ENCODE measurements at places on chromosomes 12 and 14.

DNA sequence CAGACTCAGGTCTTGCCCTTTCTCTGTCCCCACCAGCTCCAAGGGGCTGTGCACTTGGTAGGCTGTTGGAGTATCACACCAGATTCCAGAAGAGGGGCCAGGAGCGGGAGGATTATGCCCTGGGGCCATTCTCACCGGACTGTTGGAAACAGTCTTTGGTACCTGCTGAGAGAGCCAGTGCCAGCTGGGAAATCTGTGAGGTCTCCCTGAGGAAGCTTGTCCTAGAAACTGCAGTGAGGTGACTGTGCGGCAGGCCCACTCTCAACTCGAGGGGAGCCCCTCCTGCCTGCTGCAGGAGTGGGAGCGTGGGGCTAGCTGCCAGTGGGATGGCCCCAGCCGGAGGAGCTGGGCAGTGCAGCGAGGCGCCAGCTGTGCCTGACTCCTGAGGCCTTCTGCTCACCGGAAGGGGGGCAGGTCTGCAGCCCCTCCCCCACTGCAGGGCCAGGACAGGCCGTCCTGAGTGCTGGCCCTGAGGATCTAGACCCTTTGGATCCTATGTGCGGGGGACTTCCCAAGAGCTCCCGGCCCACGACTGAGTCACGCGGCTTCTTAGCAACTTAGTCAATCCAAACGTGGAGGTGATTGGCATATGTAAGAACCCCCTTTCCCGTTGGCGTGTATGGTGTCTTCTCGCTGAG is 295.2 kb downstream of the CACNA1C start:
- no peak for DNase-seq

GRCh38 chr12:96057986-96058553 is 22.7 kb upstream of the LTA4H start:
- DNase-seq = no peak

DNA sequence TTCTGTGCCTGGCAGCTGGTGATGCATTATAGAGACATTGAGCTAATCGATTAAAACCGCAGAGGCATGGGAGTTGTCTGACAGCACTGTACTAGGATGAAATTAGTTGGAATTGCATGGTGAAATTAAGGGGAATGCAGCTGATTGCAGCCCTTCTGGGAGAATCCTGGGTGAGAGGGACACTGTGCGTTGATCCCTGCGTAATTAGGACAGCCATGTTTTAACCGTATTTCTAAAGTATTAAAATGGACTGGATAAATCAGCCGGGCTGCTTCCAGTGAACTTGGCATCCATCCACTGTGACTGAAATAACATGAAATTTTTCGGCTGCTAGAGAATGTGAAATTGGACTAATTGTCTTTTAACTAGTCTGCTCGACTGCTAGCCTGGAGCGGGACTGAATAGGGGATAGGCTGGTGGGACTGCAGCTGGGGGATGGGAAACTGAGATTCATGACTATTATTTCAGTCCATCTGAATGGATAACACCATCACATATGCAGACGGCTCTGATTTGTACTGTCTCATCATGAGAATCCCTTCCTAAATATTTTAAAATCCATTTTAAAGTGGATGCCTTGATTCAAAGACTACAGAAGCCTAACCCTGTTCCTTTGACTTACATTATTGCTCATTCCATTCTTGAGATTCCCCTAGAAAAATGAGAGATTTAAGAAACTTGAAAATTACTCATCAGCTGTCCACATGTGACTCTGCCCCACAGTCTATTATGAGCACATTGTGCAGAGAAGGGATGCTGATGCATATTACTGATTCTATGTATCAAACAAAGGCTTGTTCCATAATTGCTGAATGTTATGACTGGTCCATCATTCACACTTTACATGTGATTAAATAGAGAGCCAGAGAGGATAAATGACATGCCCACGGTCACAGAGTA is 343.9 kb downstream of the NPAS3 start:
- DNase-seq = no peak

DNA sequence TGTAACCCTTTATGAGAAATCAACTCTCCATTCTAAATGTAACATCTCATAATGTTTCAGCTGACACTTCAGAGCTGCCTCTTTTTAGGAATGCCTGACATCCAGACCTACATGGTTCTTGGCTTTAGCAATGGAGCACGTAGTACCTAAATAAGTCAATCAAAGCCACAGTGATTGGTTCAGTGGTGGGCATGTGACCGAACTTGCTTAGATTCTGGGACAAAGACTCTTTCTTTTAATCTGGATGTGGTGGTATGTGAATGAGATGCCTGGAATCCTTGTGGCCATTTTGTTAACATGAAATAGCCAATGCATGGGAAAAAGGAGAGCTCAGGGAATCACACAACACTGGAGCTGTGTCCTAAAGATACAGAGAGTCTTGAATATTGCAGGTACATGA is 11.8 kb downstream of the GPR65 start:
- DNase-seq = no peak

DNA sequence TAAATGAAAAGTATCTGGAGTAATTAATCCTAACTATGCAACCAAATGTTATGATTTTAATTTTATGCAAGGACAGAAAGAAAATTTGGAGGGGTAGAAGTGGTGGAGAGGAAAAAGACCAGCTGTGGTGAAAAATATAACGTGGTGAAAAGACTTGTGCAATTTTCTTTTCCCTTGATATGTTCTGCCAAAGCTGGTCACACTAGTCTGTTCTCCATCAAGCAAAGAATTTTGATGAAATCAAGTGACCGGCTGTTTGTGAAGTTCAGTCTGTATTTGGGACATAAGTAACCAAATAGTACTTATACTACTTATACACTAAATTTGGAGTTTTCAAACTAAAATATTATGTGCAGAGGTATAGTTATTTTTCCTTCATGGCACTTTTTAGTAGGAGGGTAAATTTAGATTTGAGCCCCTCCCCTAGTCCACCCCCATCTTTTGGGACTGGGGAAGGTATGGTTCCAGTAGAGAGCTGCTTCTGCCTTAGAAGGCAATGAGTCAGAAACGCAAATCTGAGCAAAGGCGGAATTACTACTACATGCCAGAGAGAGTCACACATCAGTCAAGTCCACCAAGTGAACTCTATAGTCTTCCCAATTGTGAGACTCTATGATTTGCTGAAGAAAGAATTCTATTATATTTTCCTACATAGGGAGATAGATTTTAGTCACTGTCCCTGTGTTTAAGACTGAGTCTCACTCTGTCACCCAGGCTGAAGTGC is 229.7 kb downstream of the SLC25A21 start:
- no peak for DNase-seq

DNA sequence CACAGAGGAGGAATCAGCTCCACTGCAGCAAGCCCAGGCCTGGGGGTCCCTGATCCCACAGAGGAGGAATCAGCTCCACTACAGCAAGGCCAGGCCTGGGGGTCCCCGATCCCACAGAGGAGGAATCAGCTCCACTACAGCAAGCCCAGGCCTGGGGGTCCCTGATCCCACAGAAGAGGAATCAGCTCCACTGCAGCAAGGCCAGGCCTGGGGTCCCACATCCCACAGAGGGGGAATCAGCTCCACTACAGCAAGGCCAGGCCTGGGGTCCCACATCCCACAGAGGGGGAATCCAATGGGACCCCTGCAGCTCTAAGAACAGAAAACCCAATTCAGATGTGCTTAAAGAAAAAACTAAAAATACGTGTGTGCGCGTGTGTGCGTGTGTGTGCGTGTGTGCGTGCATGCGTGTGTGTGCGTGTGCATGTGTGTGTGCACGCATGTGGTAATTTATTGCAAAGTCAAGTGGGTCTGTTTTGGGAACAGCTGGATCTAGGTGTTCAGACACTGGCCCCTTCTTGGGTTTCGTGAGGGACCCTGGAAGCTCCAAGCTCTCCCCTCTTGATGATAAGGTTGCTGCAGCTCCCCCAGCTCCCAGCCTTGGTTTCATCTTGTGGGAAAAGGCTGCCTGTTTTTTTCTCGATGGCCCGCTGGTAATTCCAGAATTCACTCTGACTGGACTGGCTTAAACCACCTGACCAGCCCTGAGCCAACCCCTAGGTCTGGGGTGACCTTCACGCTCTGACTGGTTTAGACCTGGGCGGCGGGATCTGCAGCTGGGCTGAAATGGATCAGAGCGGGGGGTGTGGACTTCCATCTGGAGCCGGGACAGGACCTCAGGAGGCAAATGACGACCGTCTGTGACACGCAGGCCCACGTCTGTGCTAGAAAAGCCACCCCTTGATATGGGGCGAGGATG is 47.1 kb downstream of the GALNT9 start:
- no peak for DNase-seq

GRCh38 chr14:49849213-49849847 is 3.3 kb downstream of the NEMF start:
- no peak for DNase-seq

- no peak for DNase-seq
Measured at GRCh38 chr14:55372825-55373224, 38.8 kb downstream of the ATG14 start.

GRCh38 chr12:52805739-52806138 is 8.2 kb downstream of the KRT4 start:
- no peak for DNase-seq
